ENCODE measurements at places on chromosomes 13 and 19.
A peak's percentile ranks its signal among the peaks of the same experiment; 100 is the strongest.

DNA sequence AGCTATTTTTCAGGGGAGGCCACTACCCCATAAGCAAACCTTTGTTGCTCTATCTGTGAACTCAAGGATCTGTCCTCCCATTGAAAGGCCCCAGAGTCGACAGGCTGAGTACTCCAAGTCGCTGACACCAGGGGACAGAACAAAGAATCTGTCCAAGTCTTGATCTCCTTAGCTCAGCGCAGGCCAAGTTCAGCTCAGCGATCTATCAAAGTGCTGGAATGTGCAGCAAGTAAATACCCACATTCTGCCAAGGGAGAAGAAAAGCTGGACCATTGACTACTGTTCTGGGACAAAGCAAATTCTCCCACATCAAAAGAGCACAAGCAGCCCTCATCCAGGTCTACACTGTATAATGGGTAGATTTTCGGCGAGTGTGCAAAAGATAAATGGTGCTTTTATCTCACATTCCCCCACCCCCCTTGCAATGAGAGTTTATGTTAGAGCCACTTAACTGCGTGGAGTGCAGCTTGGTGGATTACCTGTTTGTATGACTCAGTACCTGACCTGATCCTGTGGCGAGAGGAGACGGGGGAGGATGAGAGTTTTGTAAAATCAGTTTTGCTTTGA, 391.7 kb upstream of the SGCG start:
- DNase-seq = no peak

- DNase-seq = no peak
These were observed 55.9 kb downstream of the SACS start for GRCh38 chr13:23377579-23377978.

DNA sequence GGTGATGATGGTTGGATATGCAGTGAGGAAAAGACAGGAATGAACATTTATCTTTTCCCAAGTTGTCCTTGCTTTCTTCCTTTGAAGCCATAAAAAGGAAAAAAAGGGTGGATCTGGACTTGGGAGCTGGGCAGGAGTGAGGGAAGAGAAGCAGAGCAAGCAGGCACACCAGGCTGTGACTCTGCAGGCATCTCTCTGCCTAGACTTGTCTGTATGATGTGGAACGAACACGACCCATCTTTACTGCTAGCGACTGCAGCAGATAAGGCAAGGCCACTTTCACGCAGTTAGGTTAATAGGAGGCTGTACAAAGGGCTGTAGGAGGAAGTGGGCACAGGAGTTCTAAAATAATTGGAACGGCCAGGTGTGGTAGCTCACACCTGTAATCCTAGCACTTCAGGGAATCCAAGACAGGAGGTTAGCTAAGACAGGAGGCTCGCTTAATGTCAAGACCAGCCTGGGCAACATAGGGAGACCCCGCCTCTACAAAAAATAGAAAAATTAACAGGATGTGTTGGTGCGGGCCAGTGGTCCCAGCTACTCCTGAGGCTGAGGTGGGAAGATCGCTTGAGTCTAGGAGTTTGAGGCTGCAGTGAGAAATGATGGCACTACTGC, 961 bp upstream of the URI1 start:
- DNase-seq = no peak

GRCh38 chr13:97122381-97122996, 99.6 kb upstream of the MBNL2 start:
- no peak for DNase-seq

DNA sequence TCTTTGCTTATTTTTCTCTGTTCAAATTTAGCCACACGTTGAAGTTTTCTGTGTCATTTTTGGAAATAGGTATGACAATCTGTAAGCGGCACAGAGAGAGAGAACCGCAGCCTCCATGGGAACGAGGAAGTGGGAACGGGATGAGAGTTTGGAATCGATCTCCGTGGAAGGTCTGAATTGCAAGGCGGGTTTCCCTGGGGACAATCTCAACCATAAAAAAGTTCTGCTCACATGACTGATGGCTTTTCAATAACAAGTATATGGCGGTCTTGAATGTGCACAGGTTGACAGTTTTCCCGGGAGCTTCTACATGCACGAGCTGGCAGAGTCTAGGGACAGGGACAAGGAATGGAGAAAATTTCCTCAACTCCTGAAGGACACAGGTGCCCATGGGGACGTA, 90.9 kb downstream of the INSR start:
- DNase-seq = no peak

DNA sequence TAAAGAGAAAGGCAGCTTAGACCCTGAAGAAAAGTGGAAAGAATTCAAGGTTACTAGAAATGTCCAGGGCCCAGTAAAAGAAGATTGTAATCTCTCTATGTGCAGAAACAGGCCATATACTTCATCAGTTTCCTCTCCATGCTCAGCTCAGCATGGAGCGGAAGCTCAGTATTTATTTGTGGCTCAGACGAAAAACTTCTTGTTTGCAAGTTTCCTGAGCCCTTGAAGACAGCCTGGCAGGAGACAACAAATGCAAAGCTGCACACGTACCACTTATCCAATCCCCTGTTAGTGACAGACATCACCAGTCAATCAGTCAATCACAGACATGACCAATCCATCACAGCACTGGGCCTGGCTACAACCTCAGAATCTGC, 8.1 kb upstream of the KLF2 start:
- no peak for DNase-seq

DNA sequence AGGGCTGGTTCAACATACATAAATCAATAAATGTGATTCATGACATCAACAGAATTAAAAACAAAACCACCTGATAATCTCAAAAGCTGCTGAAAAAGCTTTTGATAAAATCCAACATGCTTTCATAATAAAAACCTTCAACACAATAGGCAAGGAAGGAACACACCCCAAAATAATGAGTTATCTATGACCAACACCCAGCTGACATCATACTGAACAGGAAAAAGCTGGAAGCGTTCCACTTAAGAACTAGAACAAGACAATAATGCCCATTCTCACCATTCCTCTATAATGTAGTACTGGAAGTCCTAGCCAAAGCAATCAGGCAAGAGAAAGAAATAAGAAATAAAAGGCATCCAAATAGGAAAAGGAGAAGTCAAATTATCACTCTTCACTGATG, 116.2 kb upstream of the FREM2 start:
- no peak for DNase-seq

- no peak for DNase-seq
These were observed at the start of gene POLR1D for GRCh38 chr13:27621366-27622101. POLR1D (plus strand) TSS chr13:27621892; CDS start chr13:27621984, 92 bp downstream.

GRCh38 chr13:49731766-49732165, 40.5 kb upstream of the EBPL start:
- DNase-seq = peak; percentile 16

- DNase-seq = no peak
These were observed 35.0 kb downstream of the ATP11A start for GRCh38 chr13:112724788-112725345.

- no peak for DNase-seq
These were observed 86.9 kb upstream of the DOCK9 start for GRCh38 chr13:99064624-99065234.

- no peak for DNase-seq
These were observed 66.2 kb upstream of the XPO4 start for GRCh38 chr13:20968745-20969144.

DNA sequence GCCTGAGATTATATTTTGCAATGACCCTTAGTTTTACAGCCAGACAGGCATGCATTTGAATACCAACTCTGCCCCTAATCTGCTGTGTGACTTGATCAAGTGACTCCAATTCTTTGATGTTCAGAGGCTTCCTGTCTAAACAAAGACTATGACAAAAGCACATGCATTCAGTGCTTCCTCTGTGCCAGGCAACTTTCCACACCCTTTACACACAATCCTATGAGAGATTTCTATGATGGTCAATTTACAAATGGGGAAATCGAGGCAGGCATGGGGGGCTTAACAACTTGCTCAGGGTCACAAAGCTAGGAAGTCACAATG, 3.7 kb upstream of the LYPD3 start:
- DNase-seq = no peak

- no peak for DNase-seq
These were observed 64.9 kb downstream of the GADD45B start for GRCh38 chr19:2540646-2541454.
